ENCODE measurements at places on chromosomes 2 and 18. TPM values are rescaled to one million over a fixed set of nuclear protein-coding genes. Genes with fewer than 3 reads are reported as not detected.

The ATP6V1C2 gene
- 1.0 TPM for polyA plus RNA-seq

The RAB6C gene
- 0.02 TPM for polyA plus RNA-seq

DNA sequence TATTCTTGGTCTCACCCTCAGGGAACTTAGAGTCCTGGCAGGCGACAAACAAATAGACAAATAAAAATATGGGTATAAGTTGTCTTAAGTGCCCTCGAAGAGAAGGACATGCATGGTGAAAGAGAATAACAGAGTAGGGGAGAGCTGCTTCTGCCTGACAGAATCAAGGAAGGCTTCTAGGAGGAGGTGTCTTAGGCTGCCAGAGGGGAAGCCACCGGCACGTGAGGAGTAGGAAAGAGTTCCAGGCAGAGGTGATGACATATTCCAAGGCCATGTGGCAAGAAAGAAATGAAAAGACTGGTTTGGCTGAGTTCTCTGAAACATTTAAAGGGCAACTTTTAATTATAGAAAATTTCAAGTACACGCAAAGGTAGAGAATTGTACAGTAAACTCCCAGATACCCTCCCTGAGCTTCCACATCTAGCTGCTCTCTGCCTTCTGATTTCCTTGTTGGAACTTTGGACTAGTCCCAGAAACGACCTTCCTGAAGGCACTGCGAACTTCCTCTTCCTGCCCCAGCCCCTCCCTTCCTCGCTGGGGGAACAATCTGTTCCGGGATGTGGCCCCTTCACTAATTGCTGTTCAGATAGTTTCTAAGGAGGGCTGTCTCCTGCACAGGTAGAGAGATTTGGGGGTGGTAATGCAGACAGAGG lies 91.7 kb downstream of the DYSF start:
- DNase-seq = no peak

DNA sequence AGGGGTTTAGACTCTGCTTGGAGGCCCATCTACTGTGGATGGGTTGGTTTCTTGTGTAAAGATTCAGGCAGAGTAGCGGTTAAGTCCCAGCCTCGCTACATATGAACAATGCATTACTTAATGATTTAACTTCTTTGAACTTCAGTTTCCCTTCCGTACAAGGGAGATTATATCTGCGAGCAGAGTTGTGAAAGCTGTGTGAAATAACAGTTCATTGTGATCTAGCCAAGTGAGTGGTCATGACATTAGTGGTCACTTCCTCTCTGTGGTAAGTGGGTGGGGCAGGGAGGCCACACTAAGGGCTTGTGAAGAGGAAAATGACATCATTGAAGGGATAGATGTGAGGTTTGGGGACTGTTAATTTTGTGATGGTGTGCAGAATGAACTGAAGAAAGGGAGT lies 14.1 kb upstream of the MEX3C start:
- peak; percentile 62 for DNase-seq

DNA sequence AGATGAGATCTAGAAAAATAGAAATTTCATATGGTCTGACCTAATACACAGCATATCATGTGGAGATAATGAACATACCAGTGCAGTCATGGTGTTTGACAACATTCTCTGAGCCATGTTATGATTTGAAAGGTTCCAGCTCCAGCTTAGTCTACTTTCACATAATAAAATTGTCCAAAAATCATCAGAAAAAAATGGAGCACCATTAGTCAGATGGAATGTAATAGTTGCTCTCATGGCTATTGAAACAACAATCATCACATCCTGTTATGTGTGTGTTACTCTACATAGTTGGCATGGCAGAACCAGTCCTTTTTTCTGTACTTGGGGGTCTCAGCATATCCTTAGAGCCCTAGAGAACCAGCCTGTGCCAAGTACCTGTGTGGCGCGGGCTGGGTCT lies 678.9 kb upstream of the FANCL start:
- DNase-seq = no peak

GRCh38 chr2:222844323-222844722 lies 16.5 kb upstream of the ACSL3 start:
- DNase-seq = no peak

DNA sequence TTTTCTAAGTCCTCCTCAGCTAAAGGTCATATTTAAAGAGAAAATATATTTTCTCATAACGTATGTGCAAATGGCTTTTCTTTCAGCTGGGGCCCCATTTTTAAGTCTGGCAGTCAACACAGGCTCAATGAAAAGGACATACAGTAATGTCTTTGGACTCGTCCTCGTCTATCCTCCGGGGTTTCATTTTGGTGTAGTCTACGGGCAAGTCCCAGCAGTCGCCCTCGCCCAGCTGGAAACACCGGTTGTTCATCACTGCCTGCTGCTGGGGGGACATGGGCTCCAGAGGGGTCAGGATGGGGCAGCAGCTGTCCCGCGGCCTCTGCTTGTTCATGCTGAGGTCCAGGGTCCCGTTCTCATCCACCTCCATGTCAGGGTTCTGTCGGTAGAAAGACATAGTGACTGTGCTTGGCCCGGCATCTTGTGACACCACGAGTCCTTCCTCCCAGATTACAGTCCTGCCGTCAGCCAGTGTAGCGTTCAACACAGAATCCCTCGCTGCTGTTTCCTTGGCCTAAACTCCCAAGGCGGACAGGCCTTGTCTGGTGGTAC lies 144.9 kb upstream of the PXDN start:
- no peak for DNase-seq

GRCh38 chr2:22076454-22076853 lies 952.7 kb downstream of the TDRD15 start:
- DNase-seq = no peak

DNA sequence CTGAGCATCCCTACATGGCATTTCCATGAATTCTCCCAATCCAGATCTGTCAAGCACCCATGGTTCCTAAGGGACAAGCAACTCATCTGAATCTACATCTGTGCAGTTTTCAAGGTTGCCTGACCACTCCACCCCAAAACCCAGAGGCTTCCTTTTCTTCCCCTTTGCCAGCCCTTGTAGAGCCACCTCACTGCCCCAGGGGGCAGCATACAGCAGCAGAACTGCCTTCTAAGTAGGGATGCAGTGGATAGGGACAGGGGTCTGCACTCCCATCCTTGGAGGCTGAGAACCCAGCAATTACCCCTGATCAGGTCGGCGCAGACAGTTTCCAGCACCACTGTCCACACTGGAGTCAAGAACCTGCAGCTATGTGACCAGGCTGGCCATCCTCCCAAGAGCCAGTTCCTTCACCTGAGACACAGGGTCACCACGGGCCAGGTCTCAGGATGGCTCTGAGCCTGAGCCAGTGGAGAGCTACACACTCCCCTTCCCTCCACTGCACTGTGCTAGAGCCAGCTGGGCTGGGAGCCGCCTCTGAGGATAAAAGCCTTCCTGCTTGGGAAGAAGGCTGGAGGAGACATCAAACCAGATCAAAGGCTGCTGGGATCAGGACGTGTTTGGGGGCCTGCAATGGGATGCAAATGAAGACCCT lies 283.1 kb downstream of the CELF4 start:
- no peak for DNase-seq
